ENCODE measurements at places on chromosomes 5 and 9. TPM values are rescaled to one million over a fixed set of nuclear protein-coding genes. Genes with fewer than 3 reads are reported as not detected.

The TTC16 gene
- total RNA-seq = not detected

The SSBP2 gene
- total RNA-seq = 24.9 TPM

The IFNB1 gene
- not detected for total RNA-seq

The COX7C gene
- 317 TPM for total RNA-seq

The FOXD4L4 gene
- 0.97 TPM for total RNA-seq

The C1QTNF2 gene
- 0.16 TPM for total RNA-seq

The ORM2 gene
- total RNA-seq = not detected

The SHISAL2B gene
- not detected for total RNA-seq

The FAM200C gene
- 1.1 TPM for total RNA-seq

The ACOT12 gene
- not detected for total RNA-seq

The WWC1 gene
- total RNA-seq = 7.8 TPM

The IPO11 gene
- 14.9 TPM for total RNA-seq

The NR5A1 gene
- not detected for total RNA-seq

The ARSI gene
- 0.32 TPM for total RNA-seq

The CCDC152 gene
- 2.3 TPM for total RNA-seq
